ENCODE measurements at places on chromosomes 1 and 21. TPM values are rescaled to one million over a fixed set of nuclear protein-coding genes. Genes with fewer than 3 reads are reported as not detected.

- DNase-seq = no peak
These were observed 116.3 kb downstream of the NCAM2 start for GRCh38 chr21:21114461-21114860.

DNA sequence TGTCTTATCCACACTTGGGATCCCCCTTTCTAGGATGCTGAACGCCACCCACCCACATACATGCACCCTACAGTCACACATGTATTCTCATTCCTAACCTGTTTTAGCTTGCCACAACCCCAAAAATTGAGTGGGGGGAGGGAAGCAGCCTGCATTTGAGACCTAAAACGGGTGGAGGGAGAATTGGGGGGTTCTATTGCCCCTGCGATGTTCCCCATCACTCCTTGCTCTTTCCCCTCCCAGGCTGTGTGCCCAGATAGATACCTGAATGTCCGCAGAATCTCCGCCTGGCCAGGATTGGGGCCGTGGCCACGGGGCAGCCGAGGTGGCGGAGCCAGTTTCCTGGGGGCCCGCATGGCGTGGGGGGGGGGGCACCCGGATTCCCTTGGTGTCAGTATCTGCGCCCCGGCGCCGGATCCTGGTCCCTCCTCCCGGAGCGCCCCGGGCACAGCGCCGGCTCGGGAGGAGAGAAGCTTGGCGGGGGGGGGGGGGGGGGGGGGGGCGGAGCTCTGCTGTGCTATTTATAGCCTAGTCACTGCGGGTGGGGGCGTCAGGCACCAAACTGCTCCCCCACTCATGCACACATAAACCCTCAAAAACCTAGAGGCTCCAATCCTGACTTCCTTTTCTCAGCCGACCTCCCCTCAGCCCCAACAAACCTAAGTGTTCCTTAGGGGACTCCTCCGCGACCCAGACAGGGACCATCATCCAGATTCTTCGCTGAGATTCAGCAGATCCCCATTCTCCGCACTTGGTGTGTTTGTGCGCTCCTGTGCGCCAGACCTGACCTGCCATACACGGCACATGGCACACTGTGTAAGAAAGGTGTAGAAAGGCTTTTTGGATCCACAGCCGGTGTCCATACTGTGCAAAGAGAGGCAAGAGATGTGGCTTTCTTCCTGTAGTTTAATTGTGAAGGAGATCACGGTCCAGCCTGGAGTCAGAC, 1.9 kb downstream of the ANKRD34A start:
- no peak for DNase-seq

FGR gene
- total RNA-seq = 32.1 TPM

IGSF5 gene
- total RNA-seq = not detected

PAQR7 gene
- 8.0 TPM for total RNA-seq

SLFNL1 gene
- total RNA-seq = 0.52 TPM

GRCh38 chr1:117611894-117612483, 6.1 kb downstream of the TENT5C start:
- no peak for DNase-seq

C1orf115 gene
- 13.8 TPM for total RNA-seq

DNA sequence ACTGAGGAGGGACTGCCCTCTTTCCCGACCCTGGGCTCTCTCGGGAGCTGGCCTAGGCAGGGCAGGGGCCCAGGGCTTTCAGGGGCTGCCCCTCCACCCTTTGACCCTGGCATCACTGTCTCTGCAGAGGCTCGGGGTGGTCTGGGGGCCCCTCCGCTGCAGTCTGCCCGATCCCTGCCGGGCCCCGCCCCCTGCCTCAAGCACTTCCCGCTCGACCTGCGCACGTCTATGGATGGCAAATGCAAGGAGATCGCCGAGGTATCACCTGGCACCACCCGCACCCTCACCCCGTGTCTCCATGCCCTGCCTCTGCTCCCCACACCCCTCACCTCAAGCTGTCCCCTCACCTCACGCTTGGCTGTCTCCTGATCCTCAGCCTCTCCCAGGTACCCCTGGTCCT, 5.5 kb downstream of the AMPD2 start:
- DNase-seq = no peak

- DNase-seq = no peak
These were observed 19.1 kb upstream of the NTMT2 start for GRCh38 chr1:170126696-170127095.

- DNase-seq = no peak
These were observed 395.0 kb upstream of the DUSP10 start for GRCh38 chr1:222136869-222137268.

TMOD4 gene
- total RNA-seq = 1.6 TPM

- no peak for DNase-seq
These were observed 19.5 kb downstream of the SZRD1 start for GRCh38 chr1:16386454-16387113.

DNA sequence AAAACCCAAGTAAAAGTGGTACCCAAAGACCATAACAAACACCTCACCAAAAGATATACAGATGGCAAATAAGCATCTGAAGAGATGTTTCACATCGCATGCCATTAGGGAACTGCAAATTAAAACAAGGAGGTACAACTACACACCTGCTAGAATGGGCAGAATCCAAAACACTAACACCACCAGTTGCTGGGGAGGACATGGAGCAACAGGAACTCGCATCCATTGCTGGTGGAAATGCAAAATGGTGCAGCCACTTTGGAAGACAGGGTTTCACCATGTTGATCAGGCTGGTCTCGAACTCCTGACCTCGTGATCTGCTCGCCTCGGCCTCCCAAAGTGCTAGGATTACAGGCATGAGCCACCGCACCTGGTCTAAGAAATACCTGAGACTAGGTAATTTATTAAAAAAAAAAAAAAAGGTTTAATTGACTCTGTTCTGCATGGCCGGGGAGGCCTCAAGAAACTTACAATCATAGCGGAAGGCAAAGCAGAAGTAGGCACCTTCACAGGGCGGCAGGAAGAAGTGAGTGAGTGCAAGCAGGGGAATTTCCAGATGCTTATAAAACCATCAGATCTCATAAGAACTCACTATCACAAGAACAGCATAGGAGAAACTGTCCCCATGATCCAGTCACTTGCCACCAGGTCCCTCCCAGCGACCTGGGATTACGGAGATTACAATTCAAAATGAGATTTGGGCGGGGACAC, 30.2 kb upstream of the PRSS38 start:
- DNase-seq = no peak

- no peak for DNase-seq
These were observed 2.2 kb downstream of the SH3BP5L start for GRCh38 chr1:248823517-248824001.

DNA sequence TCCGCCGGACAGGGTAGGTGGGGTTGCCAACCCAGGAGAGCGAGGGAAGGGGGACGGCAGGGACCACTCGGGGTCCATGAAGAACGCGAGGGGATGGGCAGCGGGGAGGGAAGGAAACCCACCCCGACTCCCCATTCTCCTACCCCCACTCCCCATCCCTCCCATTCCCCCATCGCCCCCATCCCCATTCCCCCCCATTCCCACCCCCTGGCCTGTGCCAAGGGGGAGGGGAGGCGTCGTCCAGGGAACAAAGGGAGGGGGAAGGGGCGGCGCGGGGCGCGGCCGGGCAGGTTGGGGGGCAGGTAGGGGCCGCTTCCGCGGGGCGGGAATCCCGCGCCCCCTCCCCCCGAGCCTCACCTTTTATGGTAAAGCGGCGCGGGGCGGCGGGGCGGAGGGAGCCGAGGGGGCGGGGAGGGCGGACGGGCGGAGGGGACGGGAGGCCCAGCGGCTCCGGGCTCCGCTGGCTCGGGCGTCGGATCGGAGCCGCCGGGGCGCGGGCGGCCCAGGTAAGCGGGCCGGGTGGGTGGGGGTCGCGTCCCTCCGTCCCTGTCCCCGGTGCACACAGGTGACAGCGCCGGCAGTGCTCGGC, at the start of gene FBLIM1:
Gene FBLIM1 (plus strand): TSS at position 453 of the 589 bp plus-strand sequence. CDS start 6,189 bp downstream, outside the sequence.
- DNase-seq = no peak
